ENCODE measurements at places on chromosomes 6 and 20. TPM values are rescaled to one million over a fixed set of nuclear protein-coding genes. Genes with fewer than 3 reads are reported as not detected.

DNA sequence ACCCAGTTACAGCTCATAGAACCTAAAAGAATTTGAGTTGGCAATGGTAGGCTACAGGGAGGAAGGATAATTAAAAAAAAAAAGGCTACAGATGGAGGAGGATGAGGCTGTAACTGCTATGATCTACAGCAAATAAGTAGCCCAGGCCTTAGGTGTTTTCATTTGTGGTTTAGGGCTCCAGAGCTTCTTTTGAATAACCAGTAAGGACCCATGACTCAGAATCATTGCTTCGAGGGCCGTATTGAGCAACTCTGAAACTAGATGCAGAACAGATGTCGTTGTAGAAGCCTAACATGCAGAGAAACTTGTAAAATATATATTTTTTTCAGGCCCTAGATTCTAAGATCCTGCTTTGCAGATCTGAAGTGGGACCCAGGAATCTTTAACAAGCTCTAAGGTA is 19.0 kb upstream of the ASIP start:
- peak; percentile 56 for DNase-seq

ARMH2 gene
- total RNA-seq: not detected

GRCh38 chr6:71383901-71384489 is 95.4 kb downstream of the OGFRL1 start:
- peak; percentile 75 for DNase-seq

GRCh38 chr20:16539280-16540021 is 33.8 kb downstream of the KIF16B start:
- DNase-seq: no peak

DNA sequence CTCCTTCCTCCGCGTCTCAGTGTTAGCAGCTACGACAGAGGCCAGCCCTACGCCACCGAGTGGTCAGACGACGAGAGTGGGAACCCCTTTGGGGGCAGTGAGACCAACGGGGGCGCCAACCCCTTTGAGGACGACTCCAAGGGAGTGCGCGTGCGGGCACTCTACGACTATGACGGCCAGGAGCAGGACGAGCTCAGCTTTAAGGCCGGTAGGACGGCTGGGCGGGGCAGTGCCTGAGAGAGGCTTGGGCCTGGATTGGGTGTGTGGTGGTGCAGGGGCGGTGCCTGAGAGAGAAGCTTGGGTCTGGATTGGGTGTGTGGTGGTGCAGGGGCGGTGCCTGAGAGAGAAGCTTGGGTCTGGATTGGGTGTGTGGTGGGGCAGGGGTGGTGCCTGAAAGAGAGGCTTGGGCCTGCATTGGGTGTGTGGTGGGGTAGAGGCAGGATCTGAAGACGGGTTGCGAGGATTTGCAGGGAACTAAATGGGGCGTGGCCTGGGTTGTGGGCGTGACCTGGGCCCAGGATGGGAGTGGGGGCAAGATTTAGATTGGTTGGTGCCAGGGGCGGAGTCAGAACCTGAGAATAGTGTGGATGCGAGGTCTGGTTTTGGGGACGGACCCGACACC is 24.4 kb downstream of the SPDEF start:
- DNase-seq: no peak

- DNase-seq: no peak
Observed at GRCh38 chr6:28142446-28142845, 763 bp downstream of the ZKSCAN8 start.

GRCh38 chr20:49925901-49926454 is 10.2 kb upstream of the RNF114 start:
- no peak for DNase-seq

GRCh38 chr6:106527117-106527516 is 102.2 kb downstream of the RTN4IP1 start:
- no peak for DNase-seq

GRCh38 chr20:11917663-11918062 is at the start of gene BTBD3:
BTBD3 (plus strand) TSS chr20:11917893; CDS start chr20:11918276, 383 bp downstream.
- DNase-seq: no peak

GRCh38 chr20:33005132-33005566 is 916 bp upstream of the SUN5 start:
- DNase-seq: no peak

GRCh38 chr6:37946057-37946456 is 126.5 kb downstream of the ZFAND3 start:
- no peak for DNase-seq
